Hepatocyte (in vitro differentiated cells): ENCODE measurements at places on chromosomes 4 and X. TPM values are rescaled to one million over a fixed set of nuclear protein-coding genes. Genes with fewer than 3 reads are reported as not detected.
A peak's percentile ranks its signal among the peaks of the same experiment; 100 is the strongest.

Gene PDZD11
- 52.5 and 57.6 TPM in 2 replicates for polyA plus RNA-seq

Gene SERPINA7
- polyA plus RNA-seq, result 33.5 and 47.5 TPM in 2 replicates

- no peak for DNase-seq
These were observed 7.5 kb downstream of the IDS start for GRCh38 chrX:149497626-149498025.

DNA sequence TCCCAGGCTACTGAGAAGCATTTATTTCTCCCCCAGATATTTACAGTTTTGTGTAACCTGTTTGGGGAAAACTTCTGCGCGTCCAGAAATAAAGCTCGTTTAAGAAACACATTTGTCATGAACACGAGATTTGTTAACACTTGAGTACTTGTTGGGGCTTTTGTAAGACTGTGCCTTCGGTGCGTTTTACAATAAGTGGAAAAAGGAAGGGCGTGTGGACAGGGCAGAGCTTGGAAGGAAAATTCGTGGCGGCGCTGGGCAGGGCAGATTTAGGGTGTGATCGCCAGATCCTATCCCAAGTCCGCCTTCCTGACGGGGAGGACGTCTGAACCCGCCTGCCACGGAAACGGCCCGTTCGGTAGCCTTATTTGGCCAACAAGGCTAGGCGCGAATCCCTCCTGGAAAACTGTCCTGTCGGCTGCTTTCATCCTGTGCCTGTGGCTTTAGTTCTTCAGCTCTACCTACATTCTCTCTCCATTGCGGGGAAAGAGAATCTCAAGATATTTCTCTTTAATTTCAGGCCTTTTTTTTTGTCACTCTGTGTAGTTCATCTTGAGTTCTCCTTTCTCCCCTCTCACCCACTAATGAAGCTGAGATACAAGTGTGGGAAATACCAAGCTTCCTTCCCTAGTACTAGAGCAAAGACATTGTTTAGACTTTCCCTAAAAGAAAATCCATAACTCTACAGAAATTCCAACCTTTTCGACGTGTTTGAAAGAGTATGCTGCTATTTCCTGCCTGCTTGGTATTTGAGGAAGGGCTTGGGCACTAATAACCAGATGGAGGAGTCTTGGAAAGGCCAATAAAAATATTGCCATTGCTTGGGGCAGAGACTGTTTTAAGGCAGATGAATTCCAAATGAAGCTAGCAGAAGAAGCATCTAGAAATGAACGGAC is 982 bp downstream of the PDLIM5 start:
- peak; percentile 75 for DNase-seq

DNA sequence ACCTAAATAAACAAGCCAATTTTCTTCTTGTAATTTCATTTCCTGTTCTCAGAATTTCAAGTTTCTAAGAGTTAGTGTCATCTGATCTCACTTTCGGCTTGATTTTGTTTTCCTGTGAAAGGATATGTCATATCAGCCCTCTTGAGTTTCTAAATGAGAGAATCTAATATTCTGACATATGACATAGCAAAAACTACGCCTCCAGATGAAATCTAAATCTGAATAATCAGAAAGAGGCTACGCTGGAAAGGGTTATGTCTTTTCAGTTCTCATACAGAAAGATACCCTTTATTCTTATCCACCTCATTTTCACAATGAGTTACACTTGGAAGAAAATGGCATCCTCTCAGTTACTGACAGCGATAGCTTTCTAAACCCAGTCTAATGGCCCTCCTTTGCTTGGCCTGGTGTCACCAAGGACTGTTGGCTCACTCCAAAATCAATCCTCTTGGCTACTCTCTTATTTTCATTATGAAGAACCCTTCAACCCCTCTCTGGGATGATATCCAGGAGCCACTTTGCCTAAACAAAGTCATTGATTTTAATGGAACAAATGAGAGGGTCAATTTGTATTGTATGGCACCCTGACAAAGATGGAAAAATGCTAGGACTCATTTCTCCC is 65.6 kb downstream of the ASB9 start:
- DNase-seq, result no peak

DNA sequence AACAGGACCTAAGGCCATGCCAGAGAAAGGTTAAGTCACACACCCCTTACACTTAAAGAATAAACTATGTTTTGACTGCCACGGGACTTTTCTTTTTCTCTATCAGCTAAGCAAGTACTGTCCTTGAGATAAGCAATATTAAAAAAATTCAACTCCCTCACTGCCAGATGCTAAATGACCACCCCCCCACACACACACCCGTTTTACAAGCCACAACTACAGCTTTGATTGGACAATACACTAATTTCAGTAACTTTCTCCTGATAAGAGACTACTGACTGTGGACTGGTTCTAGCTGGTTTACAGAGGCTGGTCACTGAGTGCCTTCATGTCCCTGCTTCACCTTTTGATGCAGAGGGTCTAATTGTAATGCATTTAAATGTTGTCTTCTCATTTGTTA is 63.9 kb upstream of the HOPX start:
- DNase-seq, result no peak

DNA sequence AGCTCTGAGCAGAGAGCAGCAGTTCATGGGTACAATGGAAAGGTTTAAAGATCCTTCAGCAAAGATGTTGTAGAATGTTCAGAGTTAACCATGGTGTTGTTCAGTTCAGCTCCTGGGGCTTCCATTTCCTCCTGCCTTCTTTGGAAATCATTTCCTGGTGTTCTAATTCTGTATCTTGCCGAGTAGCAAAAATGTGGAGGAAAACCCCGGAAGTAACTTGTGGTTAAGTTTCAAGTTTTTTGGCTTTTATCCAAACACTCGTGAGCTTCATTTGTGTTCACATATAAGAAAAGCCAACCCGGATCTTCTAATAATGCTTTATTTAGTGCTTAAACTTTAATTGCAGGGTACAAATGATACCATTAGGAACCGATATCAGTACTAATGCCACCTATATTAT is 33.6 kb upstream of the ARX start:
- peak; percentile 18 for DNase-seq

DNA sequence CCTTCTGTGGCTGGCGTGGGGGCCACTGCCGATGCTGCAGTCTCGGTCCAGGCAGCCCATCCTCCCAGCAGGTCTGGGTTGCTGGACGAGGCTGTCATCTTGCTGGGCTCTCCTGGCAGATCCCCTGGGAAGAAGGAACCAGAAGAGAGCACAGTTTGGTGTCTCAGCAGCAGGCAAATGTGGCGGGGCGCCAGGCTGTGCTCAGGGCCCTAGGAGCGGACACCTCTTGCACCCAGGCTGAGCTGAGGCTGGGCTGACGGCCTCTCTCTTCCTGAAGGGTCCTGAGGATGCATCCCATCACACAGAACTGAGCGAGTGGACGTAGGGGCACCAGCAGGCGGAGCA is 39.2 kb upstream of the CPLX1 start:
- DNase-seq, result no peak

DNA sequence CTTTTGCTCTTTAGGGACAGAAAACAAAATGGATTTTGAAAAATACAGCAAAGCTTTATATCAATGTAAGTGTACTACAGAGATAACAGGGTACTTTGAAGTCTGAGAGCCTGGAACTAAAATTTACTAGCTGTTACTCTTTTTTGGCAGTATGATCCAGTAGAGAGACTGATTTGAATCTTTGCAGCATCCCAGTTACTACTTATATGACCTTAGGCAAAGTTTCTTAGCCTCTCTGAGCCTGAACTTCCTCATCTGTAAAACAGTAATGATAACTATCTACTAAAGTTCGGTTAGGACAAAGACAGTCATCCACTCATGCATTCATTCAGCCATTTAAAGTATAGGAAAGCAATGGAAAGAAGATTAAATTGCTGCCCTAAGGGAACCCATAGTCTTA is 10.1 kb downstream of the BRWD3 start:
- no peak for DNase-seq

- no peak for DNase-seq
These were observed 14.7 kb downstream of the VEGFC start for GRCh38 chr4:176778063-176778462.

DNA sequence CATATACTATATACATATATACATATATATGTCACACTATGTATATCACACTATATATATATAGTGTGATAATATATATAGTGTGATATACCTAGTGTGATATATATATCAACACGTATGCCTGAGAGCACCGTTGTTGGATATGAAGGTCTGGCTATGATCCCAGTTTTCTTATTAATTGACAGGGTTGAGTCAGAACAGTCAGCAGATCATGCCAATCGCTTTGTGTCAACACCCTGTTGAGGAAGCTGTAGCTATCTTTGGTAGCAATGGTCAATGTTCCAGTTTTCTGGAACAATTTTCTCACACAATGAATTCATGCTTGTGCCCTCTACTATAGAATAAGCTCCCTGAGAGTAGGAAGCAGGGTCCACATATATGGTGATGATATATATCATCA is 496.0 kb upstream of the AGA start:
- DNase-seq, result no peak

GRCh38 chr4:113637823-113638561 is 123.5 kb downstream of the CAMK2D start:
- DNase-seq, result no peak

GRCh38 chr4:94979621-94980020 is 221.9 kb downstream of the BMPR1B start:
- DNase-seq, result no peak

- no peak for DNase-seq
These were observed 90.1 kb downstream of the PALLD start for GRCh38 chr4:168586926-168587325.

DNA sequence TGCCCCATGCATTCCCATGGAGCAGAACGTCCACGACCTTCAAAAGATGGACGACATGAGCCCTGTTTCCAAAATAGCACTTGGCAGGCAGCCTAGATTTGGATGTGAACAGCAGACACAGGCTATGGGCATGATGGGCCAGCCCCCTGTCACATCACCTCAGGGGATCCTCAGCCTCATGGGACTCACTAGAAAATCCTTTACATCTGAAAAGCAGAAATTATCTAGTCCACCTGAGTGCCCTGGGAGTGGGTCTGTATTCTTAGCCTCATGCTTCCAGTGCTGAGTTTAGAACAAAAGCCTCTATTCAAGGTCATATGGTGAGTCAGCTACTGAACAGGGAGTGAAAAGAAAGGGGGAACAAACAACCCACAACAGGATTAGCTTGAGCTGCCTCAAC is 35.8 kb downstream of the GRIA3 start:
- no peak for DNase-seq

DNA sequence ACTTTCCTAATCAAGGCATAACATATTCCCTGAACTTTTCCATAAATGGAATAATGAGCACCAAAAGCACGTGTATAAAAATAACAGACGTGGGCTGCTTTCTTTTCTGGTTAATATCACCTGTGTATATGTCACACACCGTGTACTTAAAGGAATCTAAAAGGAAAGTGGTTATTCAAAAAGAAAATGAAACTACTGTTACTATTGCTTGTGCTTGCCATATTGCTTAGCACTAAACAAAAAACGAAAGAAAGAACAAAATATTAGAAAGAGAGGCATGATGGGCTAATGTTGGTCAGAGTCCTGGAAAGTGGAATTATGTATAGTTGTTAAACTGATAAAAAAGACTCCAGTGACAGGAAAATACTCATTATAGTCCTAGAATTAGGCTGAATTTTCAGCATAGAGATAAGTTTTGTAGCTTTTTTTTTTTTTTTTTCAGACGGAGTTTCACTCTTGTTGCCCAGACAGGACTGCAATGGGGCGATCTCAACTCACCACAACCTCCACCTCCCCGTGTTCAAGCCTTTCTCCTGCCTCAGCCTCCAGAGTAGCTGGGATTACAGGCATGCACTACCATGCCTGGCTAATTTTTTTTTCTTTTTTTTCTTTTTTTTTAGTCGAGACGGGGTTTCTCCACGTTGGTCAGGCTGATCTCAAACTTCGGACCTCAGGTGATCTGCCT is 123.2 kb downstream of the PABPC4L start:
- no peak for DNase-seq

- no peak for DNase-seq
These were observed 22.0 kb upstream of the UGT2B4 start for GRCh38 chr4:69517674-69518073.

- DNase-seq, result no peak
These were observed 57.4 kb downstream of the MOSPD2 start for GRCh38 chrX:14930663-14931062.

DNA sequence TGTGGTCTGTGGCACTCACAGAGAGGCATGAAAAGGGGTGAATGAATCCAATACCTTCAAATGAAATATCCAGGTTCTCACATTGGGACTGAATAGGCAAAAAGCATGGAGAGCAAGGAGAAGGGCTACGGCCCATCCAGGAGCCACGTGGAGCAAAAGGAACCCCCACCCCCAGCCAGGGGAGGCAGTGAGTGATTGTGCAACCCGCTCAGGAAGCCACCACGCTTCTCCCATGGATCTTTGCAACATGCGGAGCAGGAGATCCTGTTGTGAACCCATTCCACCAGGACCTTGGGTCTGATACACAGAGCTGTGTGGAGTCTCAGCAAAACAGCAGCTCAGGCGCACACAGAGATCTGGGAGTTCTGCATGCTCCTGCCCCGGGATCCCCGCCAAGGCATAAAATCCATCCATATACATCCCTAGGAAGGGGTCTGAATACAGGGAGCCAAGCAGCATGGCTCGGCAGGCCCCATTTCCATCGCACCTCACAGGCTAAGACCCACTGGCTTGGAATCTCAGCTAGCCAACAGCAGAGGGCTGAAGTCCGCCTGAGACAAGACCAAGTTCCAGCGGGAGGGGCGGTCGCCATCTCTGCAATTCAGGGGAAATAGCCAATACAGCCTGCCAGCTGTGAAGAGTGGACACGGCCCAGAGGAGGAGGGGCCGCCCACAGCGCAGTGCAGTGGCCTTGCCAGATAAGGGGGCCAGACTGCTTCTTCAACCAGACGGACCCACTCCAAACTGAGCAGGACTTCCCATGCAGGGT is 80.2 kb downstream of the FGF16 start:
- DNase-seq, result no peak
